Left lung (tissue), 14 donors: ENCODE measurements at places on chromosomes 7 and 10. TPM values are rescaled to one million over a fixed set of nuclear protein-coding genes. Genes with fewer than 3 reads are reported as not detected.
A peak's percentile ranks its signal among the peaks of the same experiment; 100 is the strongest.

MOGAT3 gene
- 0.11 TPM for polyA plus RNA-seq

RBM33 gene
- 41.0 TPM for polyA plus RNA-seq

AUTS2 gene
- 115 TPM for polyA plus RNA-seq

PAX4 gene
- polyA plus RNA-seq: not detected

TFPI2 gene
- polyA plus RNA-seq: 2.8 TPM

- no peak for DNase-seq
Observed at GRCh38 chr10:131961047-131961776, 20.5 kb downstream of the BNIP3 start.

GRCh38 chr10:124648738-124649137 lies 95.4 kb downstream of the FAM53B start:
- DNase-seq: peak; percentile 92

DNA sequence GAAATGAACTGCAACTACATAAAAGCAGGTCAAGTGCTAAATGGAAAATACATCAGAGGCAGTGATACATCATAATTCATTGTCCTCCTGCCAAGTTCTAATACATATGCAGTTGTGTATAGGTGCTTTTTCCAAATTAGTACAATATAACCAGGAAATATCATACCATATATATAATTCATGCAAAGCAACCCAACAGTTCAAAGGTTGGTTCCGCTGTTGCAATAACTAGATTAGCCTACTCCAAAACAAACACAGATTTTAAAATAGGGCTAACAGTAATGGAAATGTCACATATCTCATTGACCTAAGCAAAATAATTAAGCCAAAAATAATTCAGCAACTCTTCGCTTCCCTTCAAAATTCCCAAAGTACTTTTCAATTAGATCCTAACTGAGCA lies 88.9 kb upstream of the NEBL start:
- no peak for DNase-seq

DNA sequence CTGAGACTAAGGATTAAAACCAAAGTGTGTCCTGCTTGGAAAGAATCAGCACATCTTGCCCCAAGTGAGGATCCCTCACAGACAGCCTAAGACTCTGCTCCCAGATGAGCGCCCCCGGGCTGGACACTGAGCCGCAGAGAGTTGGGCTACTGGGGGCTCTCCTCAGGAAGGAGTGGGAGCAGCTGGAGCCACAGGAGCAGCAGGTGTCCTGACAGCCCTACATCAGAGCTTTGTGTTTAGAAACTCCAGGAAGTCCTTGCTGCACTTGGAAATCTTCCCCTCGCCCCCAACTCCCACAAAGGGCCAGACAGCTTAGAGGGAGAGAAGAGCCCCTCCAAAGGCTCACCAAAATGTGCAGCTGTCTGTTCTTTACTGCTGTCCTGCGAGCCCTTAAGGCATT lies 172.2 kb downstream of the HERPUD2 start:
- no peak for DNase-seq

DNA sequence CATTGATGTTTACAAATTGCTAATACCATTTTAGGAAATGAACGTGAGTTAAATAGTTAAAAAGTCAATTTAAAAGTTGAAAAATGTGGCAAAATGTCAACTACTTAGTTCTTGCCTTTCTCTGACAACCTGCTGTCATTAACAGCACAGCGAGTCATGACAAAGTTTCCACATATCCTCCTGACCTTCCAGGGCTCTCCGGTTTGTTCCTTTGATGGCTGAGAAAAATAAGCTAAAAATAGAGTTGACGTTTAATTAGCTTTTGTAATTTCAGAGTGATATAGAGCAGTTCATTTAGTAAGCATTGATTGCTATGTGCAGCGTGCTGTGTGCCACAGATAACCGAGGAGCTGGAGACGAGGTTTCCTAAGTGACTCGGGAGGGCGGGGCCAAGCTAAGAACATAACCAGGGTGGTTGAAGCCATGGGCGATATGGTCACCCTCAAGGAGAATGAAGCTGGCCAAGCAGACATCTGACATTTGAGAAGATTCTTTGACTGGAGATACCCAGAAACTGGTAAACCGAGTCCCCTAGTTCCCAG lies 47.9 kb downstream of the OGDH start:
- no peak for DNase-seq
